ENCODE measurements at places on chromosomes 1 and 21. TPM values are rescaled to one million over a fixed set of nuclear protein-coding genes. Genes with fewer than 3 reads are reported as not detected.

DNA sequence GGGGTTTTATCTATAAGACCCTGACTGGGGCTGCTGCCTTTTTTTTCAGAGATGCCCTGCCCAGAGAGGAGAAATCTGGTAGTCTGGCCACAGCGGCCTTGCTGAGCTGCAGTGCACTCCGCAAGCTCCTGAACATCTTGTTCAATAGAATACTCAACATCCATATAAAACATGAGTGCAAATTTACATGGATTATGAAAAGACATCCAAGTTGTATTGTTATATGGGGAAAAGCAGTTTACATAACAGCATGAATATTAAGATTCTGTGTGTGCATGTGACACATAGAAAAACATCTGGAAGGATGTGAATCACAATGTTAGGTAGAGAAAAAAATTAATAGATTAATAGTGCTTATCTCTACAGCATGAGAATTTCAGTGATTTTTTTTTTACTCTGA is 16.4 kb downstream of the COG2 start:
- no peak for DNase-seq

DNA sequence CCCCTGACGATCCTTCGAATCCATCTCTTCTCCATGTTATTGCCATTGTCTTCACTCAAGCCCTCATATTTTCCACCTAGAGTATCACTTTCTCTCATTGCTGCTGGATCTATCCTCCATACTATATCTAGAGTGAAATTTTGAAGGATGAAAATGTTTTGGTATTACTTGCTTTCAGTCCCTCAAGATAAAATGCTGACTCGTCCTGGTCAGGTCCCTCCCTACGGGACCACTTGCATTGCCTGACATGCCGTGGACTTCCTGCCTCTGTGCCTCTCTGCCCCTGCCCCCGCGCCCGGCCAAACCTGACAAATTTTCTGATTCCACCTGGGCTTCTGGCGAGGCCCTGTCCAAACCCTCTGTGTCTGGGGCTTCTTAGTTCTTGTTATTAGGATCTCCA is 23.6 kb downstream of the SPATA46 start:
- no peak for DNase-seq

GRCh38 chr21:14830307-14830706 is 234.5 kb downstream of the NRIP1 start:
- no peak for DNase-seq

DNA sequence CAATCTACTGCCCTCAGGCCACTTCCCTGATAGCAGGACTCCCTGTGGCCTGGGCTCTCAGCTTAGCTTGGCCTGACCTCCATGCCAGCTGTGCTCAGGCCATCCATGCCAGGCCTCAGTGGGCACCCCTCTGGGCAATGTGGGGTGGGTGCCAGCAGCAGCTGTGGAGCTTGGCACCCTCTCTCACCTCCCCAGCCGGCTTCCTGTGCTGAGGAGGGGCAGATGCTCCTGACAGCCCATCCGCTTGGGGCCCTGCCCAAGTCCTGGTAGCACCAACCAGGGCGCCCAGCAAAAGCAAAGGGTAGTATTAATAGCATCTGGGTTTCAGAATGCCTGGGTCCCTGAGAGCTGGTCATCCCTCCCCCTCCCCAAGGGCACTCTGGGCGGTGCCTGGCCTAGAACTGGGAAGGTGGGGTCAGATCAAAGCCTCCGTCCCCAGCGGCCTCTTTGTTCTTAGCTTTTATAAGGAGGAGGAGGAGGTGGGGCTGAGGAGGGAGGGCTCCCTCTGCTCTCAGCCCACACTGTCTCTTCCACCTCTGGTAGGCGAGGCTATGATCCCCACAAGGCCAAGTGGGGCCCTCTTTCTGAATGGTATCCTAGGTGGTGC is 6.1 kb downstream of the EFNA4 start:
- peak; percentile 43 for DNase-seq

DNA sequence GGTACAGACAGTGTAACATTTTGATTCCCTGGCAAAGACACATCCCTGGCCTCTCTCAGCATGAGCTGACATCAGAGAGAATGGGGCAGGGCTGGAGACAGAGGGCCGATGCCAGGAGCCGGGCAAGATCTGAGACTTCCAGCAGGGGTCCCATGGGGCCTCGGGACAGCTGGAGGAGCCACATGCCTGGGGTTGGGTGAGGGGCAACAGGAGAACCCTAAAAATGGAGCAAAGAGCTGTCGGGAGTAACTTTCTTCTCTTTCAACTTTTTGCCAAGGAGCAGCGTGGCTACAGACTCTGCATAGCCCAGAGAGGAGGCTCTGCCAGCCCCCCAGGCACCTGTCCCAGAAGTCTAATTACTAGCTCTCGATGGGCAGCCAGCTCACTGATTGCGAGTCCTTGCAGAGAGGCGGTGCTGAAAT is 130.8 kb downstream of the LACTBL1 start:
- no peak for DNase-seq

GRCh38 chr1:159923203-159924024 is 1.9 kb downstream of the TAGLN2 start:
- peak; percentile 88 for DNase-seq

DNA sequence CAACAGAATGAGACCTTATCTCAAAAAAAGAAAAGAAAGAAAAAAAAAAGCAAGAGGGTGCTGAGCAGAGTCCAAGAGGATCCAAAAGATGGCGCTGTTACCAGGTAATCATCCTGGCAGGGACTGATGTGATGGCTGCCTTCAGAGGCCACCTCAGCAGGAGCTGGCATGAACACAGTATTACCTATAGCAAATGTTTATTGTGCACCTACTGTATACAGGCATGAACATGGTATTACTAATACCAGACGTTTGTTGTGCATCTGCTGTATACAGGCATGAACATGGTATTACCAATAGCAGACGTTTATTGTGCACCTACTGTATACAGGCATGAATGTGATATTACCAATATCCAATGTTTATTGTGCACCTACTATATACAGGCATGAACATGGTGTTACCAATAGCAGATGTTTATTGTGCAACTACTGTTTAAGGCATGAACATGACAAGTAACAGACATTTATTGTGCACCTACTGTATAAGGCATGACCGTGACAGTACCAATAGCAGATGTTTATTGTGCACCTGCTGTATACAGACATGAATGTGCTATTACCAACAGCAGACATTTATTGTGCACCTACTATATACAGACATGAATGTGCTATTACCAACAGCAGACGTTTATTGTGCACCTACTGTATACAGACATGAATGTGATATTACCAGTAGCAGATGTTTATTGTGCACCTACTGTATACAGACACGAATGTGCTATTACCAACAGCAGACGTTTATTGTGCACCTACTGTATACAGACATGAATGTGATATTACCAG is 115.1 kb upstream of the TMEM51 start:
- no peak for DNase-seq

GRCh38 chr1:110083061-110083865 is 12.8 kb upstream of the ALX3 start:
- DNase-seq = peak; percentile 27

DNA sequence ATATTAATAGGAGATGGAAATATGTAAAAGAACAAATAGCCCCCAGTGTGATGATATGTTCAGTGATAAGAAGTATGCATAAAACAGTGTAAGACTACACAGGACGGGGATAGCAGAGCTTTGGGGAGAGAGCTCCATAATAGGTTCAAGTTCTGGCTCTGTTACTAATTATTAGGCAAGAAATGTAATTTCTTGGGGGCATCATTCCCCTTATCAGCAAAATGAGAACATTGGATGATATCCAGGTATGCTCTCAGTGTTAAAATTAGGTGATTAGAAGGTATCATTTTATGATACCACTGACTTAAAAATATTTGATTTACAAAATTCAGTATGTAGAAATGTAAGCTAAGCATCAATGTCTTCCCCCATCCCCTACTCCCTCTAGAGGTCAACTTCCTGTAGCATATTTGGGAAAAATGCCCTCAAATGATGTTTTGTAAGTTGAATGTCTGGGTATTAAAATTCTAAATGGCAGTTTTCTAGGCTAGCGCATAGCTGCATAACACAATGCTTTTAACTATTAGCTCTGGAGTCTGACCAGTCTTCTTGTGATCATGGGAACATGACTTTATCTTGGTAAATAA is 585.7 kb upstream of the CAMK1G start:
- no peak for DNase-seq

DNA sequence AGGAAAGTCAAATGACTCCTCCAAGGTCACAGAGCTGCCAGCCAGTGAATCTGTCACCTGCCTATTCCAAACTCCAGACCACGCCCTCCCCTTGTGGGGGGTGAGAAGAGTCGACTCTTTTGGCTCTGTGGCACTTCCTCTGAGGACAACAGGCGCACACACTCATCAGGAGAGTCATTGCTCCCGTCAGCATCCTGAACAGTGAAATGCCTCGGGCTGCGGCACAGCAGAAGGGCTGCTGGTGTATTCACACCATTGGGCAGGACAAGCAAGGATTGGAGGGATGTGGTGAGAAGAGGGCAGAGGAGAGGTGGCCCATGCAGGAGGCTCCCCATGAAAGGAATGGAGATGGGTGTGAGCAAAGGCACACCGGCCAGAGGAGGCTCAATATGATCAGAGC is 239.0 kb downstream of the TOMM20 start:
- no peak for DNase-seq

GRCh38 chr1:83691953-83692500 is 306.9 kb downstream of the TTLL7 start:
- DNase-seq = no peak

GRCh38 chr1:65827346-65827745 is 34.7 kb downstream of the PDE4B start:
- DNase-seq = no peak

DNA sequence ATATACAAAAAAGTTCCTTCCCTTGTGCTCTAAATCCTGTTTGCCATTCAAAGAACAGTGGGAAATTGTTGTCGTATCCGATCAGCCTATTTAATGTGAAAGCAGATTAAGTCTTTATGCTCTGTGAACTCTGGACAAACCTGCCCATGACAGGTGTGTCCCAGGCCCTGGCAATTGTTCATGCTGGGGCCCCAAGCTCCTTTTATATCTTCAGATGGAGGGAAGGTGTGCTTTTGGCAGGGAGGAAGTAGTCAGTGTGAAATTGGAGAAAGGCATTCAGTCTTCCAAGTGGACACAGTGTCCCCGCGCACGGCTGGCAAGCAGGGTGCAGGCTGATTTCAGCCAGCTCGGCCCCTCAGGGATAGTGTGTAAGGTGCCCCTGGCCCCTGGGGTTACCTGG is 135.1 kb upstream of the F3 start:
- peak; percentile 72 for DNase-seq

DNA sequence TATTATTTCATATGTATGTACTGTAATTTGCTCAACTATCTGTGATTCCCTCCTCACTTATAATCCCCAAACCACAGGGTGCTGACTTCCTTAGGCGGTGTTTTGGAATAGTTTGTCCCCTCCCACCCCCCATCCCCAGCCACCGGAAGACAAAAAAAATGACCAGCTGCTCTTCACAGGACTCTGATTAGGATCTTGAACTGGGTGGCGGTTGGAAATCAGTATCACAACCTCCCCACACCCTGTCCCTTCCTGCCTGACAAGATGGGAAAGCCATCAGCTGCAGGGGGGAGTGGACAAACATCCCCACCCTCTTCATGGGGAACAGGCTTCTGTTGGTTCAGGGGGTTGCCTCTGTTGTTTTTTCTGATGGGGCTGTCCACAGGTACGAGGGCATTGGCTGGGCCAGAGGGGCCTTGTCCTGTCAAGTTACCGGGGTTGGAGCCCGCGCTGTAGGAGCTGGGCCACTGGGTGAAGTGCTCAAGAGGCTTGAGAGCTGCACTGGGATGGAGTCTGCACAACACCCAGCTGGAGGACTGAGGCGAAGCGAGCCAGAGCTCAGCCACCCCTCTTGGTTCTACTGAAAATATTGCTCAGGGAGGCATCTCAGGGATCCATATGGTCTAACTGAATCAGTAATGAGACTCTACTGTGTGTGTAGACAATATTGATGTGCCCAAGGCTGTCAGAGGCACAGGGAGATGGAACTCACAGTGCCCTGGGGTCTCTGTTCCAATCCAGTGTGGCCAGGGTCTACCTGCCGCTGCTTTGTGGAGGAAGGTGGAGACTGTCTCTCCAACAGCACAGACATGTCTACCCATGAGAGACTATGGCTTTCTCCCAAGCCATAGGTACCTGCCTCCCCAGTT is 28.2 kb downstream of the NAV1 start:
- DNase-seq = no peak

GRCh38 chr21:44364151-44365053 is 11.0 kb downstream of the TRPM2 start:
- no peak for DNase-seq

DNA sequence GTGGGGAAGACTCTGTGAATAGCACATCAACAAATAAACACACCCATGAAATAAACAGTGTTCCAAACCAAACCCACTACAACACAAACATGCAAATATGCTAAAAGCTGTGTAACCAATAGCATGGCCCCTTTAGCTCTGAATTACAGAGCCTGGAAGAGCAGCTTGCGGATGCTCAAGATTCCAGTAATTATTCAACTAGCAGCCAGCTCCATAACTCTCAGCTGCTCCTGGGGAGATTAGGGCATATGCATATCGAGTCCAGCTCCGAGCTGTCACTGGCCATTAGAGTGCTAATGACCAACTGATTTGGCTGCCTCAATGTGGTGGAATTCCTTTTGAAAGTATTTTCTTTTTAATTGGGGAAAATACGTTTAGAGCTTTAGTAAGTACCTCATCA is 207.1 kb downstream of the HHAT start:
- no peak for DNase-seq

- no peak for DNase-seq
Observed at GRCh38 chr1:33925586-33925985, 61.7 kb downstream of the HMGB4 start.

DNA sequence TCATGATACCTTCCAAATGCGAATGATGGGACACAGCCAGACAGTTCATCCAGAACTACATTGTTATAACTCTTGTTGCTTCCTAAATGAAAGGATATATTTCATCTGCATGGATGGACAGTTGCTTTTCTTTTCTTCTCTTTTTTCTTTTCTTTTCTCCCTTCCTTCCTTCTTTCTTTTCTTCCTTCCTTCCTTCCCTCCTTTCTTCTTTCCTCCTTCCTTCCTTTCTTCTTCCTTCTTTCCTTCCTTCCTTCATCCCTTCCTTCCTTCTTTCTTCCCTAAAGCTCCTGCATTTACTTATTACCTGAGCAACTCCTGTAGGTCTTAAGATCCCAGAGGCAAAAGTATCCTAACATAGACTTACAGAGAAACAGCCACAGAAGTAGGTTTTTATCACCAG is 221.6 kb downstream of the DUSP10 start:
- no peak for DNase-seq

GRCh38 chr1:35441926-35442579 is 115.2 kb downstream of the KIAA0319L start:
- no peak for DNase-seq

PROX1 gene
- 3.6 TPM for polyA plus RNA-seq

HCRTR1 gene
- polyA plus RNA-seq = 0.06 TPM

ILDR2 gene
- 0.49 TPM for polyA plus RNA-seq

WNT9A gene
- polyA plus RNA-seq = 0.45 TPM

MACO1 gene
- polyA plus RNA-seq = 8.3 TPM
